ENCODE measurements at places on chromosomes 16 and 17.

DNA sequence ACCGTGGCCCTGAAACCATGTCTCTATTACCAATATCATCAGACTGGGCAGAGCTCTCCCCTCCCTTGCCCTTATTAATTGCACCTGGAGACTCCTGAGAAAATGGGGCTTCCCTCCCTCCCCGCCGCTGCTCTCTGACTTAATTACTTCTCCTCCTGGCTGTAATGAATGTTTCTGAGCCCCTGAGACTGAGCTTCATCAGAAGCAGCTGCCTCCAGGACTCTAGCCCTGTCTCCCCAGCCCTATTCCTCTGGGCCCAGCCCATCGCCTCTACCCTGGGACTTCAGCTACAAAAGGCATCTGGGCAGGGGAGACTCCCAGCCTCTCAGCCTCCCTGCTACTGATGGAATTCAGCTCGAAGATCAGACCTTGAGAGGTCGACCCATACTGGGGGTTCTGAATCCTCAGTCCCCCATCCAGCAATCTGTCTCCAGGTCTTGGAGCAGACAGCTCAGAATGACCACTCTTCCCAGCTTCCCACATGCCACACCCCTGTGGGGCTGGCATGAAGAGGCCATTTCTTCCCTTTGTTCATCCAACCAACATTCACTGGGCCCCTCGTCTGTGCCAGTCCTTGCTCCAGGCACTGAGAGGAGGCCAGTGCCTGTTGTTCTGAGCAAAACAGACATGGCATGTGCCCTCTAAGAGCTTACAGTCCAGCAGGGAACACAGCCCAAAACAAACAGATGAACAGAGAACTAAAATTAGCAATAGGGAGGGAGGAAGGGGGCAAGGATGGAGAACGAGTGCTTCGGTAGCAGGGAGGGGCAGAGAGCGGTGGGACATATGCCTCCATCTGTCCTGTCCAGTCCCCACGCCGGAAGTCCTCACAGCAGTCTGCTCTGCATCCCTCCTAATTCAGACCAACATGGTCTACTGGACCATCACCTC, 17.0 kb upstream of the NAGS start:
- no peak for DNase-seq

GRCh38 chr16:55562936-55563335, 3.5 kb upstream of the CAPNS2 start:
- DNase-seq, result no peak

- DNase-seq, result no peak
These were observed 14.9 kb upstream of the MMD start for GRCh38 chr17:55436224-55437158.

- no peak for DNase-seq
These were observed 129.7 kb downstream of the KCNJ2 start for GRCh38 chr17:70298929-70299531.
